Left ventricle myocardium superior (tissue), 1 donor: ENCODE measurements at places on chromosomes 12 and 14.
A peak's percentile ranks its signal among the peaks of the same experiment; 100 is the strongest.

DNA sequence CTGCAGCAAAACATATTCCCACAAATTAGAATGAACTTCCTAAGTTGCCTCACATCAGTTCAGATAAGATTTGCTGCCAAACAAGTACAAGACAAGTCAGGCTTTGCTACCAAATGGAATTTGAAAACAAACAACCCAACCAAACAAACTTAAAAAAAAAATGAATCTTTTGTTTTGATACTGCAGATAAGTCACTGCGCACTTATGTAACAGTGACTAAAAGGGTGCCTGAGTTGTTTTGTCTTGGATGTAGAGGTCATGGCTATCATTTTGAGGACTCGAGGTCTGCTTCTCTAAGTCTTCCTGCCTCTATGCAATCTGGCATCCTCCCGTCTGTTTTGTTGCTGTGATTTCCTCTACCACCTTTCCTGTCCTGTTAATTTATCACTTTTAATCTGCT is 11.1 kb upstream of the EPS8 start:
- DNase-seq = no peak

DNA sequence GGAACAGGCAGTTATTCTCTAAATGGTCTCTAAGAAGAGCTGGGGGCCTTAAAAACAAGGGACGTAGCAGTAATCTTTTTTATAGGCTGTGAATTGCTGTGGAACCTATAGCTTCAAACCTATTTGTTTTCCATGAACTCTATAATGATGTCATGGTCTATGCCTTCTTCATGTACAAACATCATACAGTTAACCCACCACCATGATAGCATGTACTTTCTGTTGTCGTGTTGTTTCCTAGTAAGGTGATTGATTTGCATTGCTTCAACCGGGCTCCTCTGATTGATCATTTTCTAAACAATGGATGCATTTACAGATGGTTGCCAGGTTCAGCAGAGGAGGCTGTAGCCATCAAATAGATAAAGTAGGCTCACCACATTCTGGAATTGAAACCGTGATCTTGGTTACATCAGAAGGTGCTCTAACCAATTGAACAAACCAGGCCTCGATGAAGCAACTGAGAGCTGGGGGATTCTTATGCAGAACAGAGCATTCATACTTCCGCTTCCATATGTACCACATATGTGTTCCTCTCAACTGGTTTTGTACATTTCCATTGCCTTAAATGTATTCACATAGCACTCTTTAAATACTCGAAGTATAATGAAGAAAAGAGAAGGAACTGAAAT is 25.6 kb upstream of the PCNX1 start:
- DNase-seq = no peak

DNA sequence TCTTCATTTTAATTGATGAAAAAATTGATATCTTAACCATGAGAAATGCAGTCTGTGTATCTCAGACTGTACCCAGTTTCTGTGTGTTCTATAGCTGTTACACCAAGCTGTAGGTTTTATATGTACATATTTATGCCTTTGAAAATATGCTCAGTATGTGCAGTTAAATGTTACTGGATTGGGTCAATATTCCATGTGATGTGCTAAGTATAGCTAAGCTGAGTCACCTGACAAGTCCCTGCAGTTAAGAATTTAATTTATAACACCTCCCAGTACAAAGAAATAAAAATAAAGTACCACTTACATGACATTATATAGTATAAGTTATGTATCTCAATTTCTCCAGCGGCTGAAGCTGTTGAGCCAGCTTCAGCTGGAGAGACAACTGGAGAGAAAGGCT is 984.0 kb downstream of the GALC start:
- DNase-seq = no peak

DNA sequence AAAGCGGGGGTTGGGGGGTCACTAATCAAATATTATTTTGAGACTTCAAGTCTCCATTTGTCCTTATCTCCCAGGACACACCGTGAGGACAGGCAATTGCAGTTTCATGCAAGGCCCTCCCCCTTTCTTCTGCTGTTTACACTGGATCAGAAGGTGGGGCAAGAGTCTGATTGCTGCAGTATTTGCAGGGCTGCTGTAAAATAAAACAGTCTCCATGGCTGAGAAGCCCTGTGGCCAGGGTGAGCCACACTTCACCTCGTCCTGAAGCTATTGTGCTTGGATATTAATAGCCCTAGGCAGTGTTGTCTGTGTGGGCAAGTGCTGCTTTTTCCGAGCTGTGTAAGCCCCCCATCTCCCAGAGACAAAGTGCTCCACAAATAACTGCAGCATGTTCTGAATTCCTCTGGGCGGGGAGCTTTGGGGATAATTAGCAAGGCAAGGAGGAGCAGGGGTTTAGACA is 187.4 kb upstream of the NTF3 start:
- no peak for DNase-seq

DNA sequence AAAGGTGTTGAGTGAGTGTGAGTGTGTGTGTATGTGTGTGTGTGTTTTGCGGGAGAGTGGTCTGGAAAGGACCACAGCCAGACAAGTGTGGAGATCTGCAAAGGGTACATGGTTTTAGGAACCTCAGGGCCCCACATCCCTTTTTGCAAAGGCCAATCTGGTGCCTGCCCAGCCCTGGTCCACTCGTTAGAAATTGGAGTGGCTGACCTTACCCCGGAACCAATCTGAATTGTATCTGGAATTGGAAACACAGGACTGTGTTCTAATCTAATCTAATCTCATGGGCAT is 11.3 kb upstream of the TBX3 start:
- no peak for DNase-seq

DNA sequence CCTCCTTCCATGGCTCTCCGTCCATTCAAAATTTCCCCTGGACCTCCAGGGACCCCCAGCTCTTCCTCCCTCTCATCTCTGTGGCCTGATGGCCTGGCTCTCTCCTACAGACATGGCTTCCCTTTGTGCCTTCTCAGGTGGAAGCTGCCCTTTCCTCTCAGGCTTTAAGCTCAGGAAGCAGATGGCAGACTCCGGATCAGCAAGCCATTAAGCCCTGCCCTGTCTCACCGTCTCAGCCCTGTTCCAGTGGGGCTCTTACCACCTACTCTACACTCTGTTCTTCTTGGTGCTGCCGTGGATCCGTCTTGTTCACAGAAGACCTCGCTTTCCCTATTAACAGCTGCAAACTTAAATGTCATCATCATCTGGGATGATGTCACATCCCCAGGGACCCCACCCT is 33.1 kb downstream of the NPC2 start:
- no peak for DNase-seq

- DNase-seq = no peak
Measured at GRCh38 chr12:65830305-65830704, 6.0 kb downstream of the HMGA2 start.

DNA sequence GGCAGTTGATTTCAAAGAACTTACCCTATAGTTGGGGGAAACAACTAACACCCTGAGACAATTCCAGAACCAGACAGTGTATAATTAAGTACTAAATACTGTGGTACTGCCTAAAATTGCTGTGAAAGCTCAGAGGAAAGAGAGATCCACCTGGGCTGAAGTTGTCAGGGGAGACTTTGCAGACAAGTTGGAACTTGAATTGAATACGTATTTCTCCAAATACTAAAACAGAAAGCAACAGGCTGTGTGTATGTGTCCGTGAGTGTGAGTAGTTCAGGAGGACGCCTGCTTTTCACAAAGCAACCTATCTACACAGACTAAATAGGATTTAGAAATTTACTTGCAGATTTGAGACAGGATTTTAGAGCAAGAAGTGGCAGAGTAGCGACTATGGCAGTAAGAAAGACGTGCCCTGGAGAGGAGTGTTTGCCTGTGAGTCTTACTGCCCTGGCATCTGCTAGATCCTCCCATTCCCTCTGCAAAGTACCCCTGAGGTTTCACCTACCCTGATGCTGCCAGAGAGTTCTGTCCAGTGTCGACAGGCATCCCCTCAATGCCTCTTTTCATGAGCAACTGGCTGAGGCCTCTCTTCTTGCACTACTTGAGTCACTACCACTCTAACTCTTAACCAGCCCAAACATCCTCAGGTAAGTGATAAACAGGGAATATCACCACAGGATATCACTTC is 37.4 kb upstream of the BMP4 start:
- DNase-seq = no peak

GRCh38 chr12:104083769-104084475 is 19.6 kb downstream of the HCFC2 start:
- DNase-seq = no peak

DNA sequence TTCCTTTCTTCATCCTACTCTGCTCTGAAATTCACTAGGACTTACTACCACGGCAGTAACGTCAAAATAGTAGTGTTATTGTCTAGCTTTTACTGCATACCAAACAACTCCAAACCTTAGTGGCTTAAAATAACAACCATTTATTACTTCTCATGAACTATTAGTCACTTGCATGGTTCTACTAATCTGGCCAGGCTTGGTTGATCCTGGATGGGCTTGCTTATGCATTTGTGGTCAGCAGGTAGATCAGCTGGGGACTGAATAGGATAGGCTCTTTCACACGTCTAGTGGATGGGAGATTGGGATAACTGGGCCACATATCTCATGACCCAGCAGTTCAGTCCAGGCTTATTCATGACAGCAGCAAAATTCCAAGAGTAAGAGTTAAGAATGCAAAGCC is 9.4 kb upstream of the SLC35F4 start:
- no peak for DNase-seq

DNA sequence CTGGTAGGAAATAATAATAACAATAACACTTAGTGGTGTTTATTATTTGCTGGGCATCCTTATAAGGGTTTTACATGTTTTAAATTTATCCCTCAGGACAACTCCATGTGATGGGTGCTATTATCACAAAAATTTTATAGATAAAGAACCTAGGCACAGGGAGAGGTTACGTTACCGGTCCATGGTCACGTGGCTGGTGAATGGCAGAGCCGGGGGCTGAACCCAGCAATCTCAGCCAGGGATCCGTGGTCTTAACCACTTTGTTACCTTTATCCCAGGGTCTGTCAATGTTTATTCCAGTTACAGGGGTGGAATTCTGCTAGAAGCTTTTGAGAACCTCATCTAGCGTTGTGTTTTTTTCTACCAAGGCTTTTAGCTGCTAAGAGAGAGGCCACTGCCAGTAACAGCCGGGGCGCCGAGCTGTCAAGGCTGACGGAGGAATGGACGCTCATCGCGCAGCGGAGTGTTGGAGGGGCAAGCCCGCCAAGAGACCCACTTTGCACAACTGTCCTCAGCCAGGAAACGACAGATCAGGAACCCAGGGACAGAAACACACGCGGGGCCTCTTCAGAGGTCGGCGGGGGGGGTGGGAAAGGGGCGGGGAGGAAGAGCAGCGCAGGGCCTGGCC is 418 bp downstream of the AMN1 start:
- DNase-seq = no peak

- no peak for DNase-seq
Measured at GRCh38 chr12:110224379-110225304, 56.4 kb upstream of the ATP2A2 start.

GRCh38 chr14:97217111-97217885 is 420.1 kb downstream of the VRK1 start:
- no peak for DNase-seq

DNA sequence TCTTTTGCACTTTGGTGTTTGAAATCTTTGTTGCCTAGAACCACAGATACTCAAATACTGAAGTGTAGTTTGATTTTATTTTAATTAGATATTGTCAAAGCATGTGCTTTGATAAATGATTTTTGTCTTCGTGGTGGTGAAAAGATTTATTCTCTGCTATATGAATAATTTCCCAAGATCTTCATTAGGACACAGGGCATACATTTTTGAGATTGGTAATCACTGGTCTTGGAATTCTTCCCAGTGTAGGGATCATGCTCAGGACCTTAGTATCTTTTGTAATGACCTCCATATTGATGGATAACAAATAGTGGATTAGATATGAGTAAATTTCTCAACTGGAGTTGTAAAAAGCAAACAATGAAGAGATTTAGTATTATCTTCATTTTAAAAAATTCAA is 28.2 kb downstream of the TBK1 start:
- no peak for DNase-seq

DNA sequence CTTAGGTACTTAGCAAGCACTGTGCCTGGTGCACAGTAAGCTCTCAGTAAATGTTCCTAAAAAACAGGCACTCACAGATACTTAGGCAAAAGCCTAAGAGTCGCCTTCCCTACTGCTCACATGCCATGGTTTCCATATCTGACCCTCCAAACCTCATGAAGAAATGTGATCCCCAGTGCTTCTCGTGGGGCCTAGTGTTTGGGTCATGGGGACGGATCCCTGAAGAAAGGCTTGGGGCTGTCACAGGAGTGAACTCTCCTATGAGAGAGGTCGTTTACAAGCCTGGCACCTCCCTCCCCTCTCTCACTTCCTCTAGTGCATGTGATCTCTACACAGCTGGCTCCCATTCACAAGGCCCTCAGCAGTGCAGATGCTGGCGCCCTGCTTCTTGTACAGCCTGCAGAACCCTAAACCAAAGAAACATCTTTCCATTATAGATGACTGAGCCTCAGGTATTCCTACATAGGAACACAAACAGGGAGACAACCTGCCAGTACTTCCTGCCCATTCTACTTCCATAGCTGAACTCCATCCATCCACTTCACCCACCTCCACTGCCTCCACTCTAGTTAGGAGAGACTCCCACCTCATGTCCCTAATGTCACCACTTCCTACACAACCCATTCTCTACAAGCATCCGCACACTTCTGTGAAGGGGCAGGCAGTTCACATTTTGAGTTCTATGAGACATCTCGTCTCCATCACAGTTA is 2.9 kb downstream of the SLC15A4 start:
- DNase-seq = peak; percentile 54
